Activated naive CD8-positive, alpha-beta T cell treated with anti-CD3 and anti-CD28 coated beads, Interleukin-2, amount 10 ng/mL, durations not matched to agents 7 days and 5 days (primary cell): ENCODE measurements at places on chromosomes 12 and 14.

DNA sequence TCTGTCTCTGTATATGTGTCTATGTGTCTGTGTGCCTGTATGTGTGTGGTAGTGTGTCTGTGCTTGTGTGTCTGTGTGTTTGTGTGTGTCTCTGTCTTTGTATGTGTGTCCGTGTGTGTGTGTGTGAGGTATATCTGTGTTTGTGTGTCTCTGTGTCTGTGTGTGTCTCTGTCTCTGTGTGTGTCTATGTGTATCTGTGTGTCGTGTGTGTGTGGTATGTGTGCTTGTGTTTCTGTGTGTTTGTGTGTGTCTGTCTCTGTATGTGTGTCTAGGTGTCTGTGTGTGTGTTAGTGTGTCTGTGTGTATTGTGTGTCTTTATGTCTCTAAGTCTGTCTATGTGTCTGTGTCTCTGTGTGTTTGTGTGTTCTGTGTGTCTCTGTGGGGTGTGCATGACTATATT, 158.6 kb downstream of the TMEM121 start:
- no peak overlapping the region for H3K4me3 ChIP-seq
- peak overlapping the region; percentile 1 for H3K27ac ChIP-seq
- no peaks in the 10 kb centered on the region for H3K27me3 ChIP-seq
- H3K4me1 ChIP-seq, result no peaks in the 10 kb centered on the region

- H3K4me3 ChIP-seq, result no peak overlapping the region
- no peak overlapping the region for H3K27ac ChIP-seq
- DNase-seq, result no peak
- no peaks in the 10 kb centered on the region for H3K4me1 ChIP-seq
- peaks cover 4% of the 10 kb centered on the region for H3K36me3 ChIP-seq
Observed at GRCh38 chr12:61870658-61871484, 389.3 kb upstream of the USP15 start.

GRCh38 chr12:125888921-125889320, 823.7 kb downstream of the AACS start:
- H3K4me3 ChIP-seq, result no peak overlapping the region
- no peaks in the 10 kb centered on the region for H3K4me1 ChIP-seq
- no peak overlapping the region for H3K27ac ChIP-seq
- H3K36me3 ChIP-seq, result no peaks in the 10 kb centered on the region
- H3K27me3 ChIP-seq, result no peaks in the 10 kb centered on the region

DNA sequence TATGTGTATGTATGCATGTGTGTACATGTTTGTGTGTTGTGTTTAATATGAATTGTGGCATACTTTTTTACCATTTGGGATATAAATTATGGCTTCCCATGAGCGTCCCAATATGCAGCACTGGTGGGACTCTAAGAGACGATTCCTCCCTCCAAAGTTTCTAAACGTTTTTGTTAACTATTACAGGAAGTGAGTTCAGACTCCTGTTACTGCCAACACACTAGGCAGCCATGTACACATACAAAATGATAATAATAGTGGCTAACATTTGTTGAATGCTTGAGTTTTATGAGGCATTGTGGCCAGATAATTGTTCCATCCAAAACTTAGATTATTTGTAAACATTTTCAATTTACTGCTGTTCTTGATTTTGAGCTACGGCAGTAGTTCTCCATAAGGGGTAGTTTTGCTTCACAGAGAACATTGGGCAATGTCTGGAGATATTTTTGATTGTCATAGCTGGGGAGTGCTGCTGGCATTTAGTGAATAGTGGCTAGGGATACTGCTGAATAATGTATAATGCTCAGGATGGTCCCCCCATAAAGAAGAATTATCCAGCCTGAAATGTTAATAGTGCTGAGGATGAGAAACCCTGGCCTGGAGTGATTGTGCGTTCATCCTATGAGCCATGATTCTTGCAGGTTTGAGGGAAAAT, 45.1 kb downstream of the ARID2 start:
- no peak overlapping the region for H3K27ac ChIP-seq
- DNase-seq, result no peak
- peaks cover 8% of the 10 kb centered on the region for H3K4me1 ChIP-seq

DNA sequence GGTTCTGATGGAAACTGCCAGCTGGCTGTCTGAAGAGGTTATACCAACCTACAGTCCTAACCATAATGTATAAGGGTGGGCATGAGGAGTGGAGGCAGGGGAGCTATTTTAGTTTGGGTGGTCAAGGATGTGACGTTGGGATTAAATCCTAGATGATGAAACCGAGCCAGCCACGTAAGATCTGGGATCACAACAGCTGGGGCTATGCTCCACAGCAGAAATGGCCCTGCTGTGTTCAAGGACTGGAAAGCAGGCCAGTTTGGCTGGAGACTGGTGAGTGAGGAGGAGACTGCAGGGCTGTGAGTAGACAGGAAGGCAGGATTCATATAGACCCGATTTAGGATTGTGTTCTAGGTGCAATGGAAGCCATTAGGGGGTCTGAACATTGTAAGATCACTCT, 66.1 kb downstream of the SAMD4A start:
- no peak for DNase-seq
- H3K36me3 ChIP-seq, result peaks cover 9% of the 10 kb centered on the region
- no peak overlapping the region for H3K4me3 ChIP-seq
- peaks cover 16% of the 10 kb centered on the region for H3K4me1 ChIP-seq
- no peak overlapping the region for H3K27ac ChIP-seq
- no peaks in the 10 kb centered on the region for H3K27me3 ChIP-seq
